GM23248 (cell line): ENCODE measurements at places on chromosomes 7 and 10. TPM values are rescaled to one million over a fixed set of nuclear protein-coding genes. Genes with fewer than 3 reads are reported as not detected.

Gene UPK3BL2
- total RNA-seq = 1.6 TPM in 1 of 2 replicates, not detected in the other

Gene CCL24
- not detected in 2 replicates for total RNA-seq

Gene SNX13
- total RNA-seq = 34.2 and 50.8 TPM in 2 replicates

- DNase-seq = no peak
- H3K27me3 ChIP-seq = no peaks in the 10 kb centered on the region
- no peak overlapping the region for H3K27ac ChIP-seq
- no peak overlapping the region for H3K4me3 ChIP-seq
Observed at GRCh38 chr7:122056977-122057376, 87.1 kb downstream of the AASS start.

DNA sequence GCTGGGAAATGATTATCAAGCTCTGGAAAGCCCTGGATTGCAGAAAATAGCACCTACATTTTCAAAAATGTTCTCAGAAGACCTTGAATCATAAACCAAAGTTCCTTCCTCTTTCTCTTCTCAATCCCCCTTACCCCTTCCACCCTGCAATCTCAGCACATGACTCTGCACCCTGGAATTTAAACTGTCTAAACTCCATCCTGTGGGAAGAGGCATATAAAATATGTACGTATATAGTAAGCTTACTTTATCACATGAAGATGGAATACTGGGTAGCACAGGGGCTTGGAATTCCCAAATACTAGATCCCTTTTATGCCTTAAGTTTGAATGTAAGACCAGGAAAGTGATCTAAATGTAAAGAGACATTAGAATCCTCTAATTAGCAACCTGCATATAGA, 7.7 kb downstream of the AGMO start:
- no peaks in the 10 kb centered on the region for H3K36me3 ChIP-seq
- H3K4me1 ChIP-seq = peaks cover 7% of the 10 kb centered on the region; the same call in 1 of the 2 replicates
- H3K27ac ChIP-seq = no peak overlapping the region
- H3K4me3 ChIP-seq = no peak overlapping the region

GRCh38 chr10:5655121-5655520, 11.3 kb downstream of the ASB13 start:
- no peak overlapping the region for H3K27ac ChIP-seq
- no peaks in the 10 kb centered on the region for H3K27me3 ChIP-seq
- H3K36me3 ChIP-seq = no peaks in the 10 kb centered on the region

- DNase-seq = peak; percentile 49
- H3K4me1 ChIP-seq = peaks cover 5% of the 10 kb centered on the region; the same call in 1 of the 2 replicates
- no peak overlapping the region for H3K27ac ChIP-seq
Observed at GRCh38 chr10:93071674-93072224, 1.9 kb upstream of the CYP26A1 start.

- H3K4me3 ChIP-seq = no peak overlapping the region
- no peak overlapping the region for H3K27ac ChIP-seq
- no peaks in the 10 kb centered on the region for H3K36me3 ChIP-seq
- DNase-seq = no peak
Observed at GRCh38 chr10:12608761-12609160, 259.4 kb downstream of the CAMK1D start.

DNA sequence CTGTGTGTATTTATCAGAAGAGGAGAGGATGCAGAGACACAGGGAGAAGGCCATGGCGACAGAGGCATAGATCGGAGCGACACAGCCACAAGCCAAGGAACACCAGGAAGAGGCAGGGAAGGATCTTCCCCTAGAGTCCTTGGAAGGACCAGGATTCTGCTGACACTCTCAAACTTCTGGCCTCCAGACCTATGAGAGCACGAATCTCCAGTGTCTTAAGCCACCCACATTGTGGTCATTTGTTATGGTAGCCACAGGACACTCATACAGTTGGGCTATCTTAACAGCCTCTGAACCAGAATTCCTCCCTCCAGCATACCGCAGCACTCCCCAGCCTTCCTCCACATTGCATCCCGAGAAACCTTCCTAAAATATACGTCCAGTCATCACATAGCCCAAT, 367.0 kb upstream of the MGMT start:
- H3K4me3 ChIP-seq = no peak overlapping the region
- no peak overlapping the region for H3K27ac ChIP-seq
- peaks cover 13% of the 10 kb centered on the region; the same call in 1 of the 2 replicates for H3K4me1 ChIP-seq
- DNase-seq = no peak
- no peaks in the 10 kb centered on the region for H3K36me3 ChIP-seq
